ENCODE measurements at places on chromosomes 13 and 19.

DNA sequence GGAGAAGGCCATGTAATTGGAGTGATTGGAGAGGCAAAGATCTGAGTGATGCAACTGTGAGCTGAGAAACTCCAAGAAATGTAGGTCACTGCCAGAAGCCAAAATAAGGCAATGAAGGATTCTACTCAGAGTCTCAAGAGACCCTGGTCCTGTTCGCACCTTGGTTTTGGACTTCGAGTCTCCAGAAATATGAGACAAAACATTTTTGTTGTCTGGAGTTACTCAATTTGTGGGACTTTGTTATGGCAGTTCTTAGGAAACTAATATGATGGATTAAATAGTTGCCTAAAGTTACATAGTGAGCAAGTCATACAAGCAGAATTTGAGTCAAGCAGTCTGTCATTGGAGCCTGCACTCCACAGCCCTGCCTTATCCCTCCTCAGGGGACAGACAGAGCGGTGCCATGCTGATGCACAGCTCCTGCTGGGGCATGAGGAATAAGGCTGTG lies 104.2 kb downstream of the ITGBL1 start:
- no peak for DNase-seq

- DNase-seq: no peak
Measured at GRCh38 chr19:47306303-47306702, 3.4 kb upstream of the C5AR1 start.

DNA sequence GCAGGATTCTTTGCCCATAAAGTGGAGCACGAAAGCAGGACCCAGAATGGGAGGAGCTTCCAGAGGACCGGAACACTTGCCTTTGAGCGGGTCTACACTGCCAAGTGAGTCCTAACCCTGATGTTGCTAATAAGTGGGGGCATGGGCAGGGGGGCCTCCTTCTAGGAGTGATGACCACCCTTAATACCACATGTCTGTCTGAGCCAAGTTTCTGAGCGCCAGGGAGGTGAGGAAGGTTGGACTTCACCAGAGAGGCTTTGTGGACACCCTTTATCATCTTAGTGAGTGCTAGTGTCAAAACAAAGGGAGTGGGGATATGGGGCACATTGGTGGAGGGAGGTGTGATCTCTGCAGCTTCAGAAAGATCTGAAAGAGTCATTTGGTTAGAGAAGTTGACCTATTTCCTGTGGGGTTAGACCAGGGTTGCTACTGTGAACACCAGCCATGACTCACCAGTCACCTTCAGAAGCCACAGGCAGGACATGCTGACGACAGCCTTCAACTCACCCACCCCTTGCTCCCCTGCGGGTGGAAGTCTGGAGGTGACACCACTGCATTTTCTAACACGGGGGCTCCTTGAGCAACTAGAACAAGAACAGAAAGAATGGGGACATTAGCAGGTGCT lies 8.8 kb downstream of the ALOX5AP start:
- peak; percentile 81 for DNase-seq

DNA sequence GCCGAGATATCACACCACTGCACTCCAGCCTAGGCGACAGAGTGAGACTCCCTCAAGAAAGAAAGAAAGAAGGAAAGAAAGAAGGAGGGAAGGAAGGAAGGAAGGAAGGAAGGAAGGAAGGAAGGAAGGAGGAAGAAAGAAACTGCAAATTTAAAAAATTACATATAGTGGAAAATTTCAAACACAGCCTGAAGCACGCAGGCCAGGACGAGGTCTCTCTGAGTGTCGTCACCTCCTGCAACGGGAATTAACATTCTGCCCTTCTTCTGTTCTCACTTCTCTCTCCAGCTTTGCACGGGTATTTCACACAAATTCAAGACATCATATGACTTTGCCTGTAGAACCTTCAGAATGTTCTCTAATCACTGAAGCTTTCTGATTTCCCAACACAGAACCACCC lies 108.2 kb downstream of the GNG7 start:
- DNase-seq: no peak

DNA sequence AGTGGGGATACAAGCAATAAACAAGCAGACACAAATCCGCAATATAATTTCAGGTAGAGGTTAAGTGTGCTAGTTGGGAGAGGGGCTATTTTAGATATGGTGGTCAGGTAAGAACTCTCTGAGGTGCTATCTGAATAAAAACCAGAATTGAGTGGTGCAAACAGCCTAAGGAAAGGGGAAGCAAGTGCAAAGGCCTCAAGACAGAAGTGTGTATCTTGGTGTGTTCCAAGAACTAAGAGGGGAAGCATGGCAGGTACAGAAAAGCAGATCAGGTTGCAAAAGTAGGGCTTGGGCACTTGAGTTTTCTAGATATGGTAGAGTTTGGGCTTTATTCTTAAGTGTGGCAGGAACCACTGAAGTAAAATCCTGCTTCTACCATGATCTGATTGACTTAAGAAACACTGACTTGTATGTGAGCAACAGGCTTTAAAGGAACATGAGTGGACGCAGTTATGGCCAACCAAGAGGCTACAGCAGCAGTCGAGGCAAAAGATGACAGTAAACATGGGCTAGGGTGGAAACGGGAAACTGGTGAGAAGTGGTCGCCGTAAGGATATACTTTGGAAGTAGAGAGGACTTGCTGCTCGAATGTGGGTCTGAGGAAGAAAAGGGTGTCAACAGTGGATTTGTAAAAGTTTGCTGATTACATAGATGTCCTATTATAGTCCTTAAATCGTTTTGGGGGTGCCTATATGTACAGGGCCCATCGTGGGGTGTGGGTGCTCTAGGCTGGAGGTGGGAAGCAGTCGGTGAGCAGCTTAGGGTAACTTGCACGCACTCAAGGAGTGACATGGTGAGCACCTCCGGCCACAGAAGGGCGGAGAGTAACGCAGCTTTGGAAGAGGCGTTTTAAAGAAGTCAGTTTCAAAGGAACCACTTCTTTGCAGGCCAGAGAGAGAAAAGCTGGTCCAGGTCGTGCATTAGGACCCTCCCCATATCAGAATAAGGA lies 677 bp downstream of the TGDS start:
- DNase-seq: no peak

DNA sequence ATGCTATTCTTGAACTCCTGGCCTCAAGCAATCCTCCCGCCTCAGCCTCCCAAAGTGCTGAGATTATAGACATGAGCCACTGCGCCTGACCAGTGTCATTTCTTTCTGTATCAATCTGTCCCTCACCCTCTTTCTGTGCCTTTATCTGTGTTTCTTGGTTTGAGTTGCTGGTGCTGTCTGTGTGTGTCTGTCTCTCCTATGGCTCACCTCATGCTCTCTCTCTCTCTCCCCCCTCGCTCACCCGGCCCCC lies 9.9 kb downstream of the IRF2BP1 start:
- DNase-seq: no peak

DNA sequence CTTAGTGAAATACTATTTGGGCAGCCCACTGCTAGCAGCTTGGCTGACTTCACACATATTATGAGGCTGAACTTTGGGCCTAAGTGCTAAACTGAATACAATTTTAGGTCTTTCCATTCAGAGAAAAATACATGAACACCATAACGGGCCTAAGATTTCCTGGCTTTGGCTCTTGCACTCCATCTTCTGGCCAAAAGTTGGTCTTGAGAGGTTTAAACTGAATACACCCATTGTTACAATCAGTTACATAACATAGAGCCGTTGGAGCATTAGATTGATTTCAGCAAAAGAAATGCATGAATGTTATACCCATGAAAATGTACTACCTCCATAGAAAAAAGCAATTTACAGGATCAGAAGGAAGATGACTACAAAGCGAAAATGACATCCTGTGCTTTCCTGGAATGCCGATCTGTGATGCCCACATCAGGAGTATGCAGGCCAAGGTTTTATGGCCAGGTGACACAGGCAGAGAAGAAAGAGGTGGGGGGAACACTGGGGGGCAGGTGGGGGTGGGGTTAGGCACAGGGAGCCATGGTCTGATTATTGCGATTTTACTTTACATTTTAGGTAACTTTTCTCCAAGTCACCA lies 11.1 kb upstream of the SHISA2 start:
- DNase-seq: no peak

DNA sequence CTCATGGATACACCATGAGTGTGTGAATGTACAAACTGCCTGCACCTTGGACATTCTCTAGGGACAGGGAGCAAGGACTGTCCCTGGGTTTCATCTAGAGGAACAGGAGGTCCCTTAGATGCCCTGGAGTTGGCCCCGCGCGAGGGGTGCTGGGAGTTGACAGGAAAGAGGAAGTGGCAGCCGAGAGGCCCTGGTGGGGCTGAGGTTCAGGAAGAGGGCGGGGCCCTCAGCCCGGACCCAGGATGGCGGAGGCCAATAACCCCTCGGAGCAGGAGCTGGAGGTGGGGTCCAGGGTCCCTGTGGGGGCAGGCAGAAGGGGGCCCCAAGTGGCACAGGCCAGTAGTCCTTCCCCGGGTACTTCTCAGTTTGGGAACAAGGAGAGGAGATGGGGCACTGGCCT lies 6.9 kb downstream of the PKN1 start:
- DNase-seq: peak; percentile 79

- DNase-seq: no peak
Measured at GRCh38 chr13:27915301-27916207, 4.2 kb upstream of the PDX1 start.

DNA sequence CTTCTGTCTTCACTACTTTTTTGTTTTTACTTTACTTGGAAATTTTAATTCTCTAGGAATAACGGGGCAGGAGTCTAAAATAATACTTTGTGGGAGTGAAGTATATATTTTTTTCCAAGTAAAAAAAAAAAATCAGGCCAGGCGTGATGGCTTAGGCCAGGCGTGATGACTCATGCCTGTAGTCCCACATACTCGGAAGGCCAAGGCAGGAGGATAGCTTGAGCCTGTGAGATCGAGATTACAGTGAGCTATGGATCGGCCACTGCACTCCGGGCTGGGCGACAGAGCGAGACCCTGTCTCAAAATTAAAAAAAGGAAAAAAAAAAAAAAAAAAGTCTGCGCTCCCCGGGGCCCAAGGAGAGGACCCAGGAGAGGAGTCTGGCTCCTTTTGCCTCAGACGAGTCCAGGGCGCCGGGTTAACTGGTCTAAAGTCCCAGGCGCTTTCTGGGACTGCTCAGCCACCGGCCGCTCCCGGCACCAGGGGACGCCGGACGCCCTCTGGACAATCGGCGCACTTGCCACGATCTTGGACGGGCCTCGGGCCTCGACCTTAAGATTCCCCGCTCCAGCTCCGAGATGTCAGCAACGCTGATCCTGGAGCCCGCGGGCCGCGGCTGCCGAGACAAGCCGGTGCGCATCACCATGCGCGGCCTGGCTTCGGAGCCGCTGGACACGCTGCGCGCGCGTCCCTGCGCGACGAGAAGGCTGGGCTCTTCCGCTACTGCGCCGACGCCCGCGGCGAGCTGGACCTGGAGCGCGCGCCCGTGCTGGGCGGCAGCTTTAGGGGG lies 2.7 kb upstream of the ZFP82 start:
- DNase-seq: peak; percentile 10

DNA sequence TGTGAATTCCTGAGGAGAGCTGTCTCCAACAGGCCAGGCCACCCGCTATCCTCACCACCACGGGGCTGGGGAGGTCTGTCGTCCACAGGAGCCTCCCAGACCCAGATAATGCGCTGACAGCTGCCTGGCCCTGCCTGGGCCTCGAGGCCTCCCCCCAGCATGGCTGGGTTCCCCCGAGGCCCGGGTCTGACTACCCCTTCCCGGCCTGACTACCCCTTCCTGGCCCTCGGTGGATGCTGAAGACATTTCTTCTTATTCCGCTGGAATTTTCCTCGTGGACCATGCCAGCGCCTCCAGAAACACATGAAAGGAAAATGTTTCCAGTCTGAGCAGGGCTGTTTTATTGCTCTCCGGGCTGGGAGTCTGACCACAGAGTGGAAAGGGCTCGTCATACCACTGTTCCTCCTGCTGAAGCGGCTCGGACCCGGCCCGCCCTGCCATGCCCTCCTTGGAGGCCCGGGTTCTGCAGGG lies 16.8 kb upstream of the COMP start:
- DNase-seq: no peak

DNA sequence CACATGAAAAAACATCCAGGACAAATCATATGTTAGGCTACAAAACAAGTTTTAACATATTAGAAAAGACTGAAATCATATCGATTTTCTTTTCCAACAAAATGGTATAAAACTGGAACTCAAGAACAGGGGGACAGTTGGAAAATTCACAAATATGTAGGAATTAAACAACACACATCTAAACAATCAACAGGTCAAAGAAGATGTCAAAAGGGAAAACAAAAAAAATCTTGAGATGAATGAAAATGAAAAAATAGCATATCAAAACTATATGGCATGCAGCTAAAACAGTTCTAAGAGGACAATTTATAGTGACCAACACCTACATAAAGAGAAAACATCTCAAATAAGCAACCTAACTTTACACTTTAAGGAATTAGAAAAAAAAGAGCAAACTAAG lies 585.3 kb downstream of the UQCRFS1 start:
- DNase-seq: no peak

- peak; percentile 39 for DNase-seq
Measured at GRCh38 chr19:50803633-50804419, 13.6 kb downstream of the ACP4 start.

GRCh38 chr13:84659359-84659661 lies 777.0 kb upstream of the SLITRK1 start:
- no peak for DNase-seq

- DNase-seq: no peak
Measured at GRCh38 chr13:62887046-62887445, 1471.4 kb upstream of the PCDH20 start.

DNA sequence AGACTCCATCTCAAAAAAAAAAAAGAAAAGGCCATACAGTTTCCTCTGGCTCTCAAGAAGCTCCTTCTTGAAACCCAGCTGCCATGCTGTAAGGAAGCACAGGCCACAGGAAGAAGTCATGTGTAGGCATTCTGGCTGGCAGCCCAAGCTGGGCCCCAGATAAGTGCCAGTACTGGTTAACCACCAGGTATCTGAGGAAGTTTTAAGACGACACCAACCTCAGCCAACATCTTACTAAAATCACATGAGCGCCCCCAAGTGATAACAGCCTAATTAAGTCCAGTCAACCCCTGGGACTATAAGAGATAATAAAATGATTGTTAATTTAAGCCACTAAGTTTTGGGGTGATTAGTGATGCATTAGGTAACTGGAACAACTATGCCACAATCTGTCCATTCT lies 27.4 kb upstream of the AKT2 start:
- DNase-seq: no peak

GRCh38 chr13:24178847-24179485 lies 18.4 kb downstream of the SPATA13 start:
- no peak for DNase-seq

- no peak for DNase-seq
Measured at GRCh38 chr13:48942131-48942530, 33.6 kb upstream of the FNDC3A start.
